ENCODE measurements at places on chromosomes 12 and 14.

DNA sequence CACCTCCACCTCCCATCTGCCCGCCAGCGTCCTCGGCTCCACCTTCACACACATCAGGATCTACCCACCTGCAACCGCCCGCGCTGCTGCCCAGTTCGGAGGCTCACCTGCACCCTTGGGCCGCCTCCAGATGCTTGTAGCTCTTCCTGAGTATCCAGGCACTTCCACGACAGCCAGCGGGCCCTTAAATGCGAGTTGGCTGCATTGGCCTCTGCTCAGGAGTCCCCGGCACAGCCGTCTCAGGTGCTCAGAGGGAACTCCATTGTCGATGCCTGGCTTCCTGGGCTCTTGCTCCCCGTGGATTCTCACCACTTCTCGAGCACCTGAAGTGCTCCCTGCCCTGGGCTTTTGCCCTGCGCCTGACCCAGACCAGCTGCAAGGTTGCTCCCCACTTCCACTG lies 21.9 kb upstream of the CDCA4 start:
- no peak for DNase-seq

DNA sequence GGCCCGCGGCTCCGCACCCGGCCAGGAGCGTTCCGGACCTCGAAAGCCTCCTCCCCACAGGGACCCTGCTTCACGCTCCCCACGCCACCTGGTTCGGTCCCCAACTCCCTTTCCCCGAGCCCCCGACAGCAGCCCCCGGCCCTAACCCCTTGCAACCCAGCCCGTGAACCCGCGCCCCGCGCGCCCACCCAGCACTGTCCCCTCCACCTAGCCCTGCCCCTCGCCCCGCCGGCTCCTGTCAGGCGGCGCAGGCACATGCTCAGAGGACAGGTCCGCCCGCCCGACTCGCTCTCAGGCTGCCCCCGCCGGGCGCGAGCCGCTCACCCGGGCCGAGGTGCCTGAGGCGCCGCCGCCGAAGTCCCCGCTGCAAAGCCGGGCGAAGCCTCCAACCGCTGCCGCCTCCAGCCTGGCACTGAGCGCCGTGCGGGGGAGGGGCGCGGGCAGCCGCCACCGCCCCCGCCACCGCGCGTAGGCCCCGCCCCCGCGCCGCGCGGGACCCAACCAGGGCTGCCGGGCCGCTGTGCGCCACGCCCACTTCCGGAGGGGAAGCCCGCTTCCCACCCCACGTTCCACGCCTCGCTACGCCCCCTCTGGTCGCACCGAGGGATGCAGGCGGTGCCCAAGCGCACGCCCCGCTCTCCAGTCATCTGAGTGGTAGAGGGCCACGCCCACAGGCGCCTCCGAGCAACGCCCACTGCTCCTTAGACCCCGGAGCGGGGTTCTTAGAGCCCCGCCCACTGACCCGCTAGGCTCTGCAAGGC lies at the start of gene CORO1C:
TSS of gene CORO1C (minus strand) at position 414 of the 761 bp plus-strand sequence. CDS start 30,200 bp downstream, outside the sequence.
- peak; percentile 93 for DNase-seq

DNA sequence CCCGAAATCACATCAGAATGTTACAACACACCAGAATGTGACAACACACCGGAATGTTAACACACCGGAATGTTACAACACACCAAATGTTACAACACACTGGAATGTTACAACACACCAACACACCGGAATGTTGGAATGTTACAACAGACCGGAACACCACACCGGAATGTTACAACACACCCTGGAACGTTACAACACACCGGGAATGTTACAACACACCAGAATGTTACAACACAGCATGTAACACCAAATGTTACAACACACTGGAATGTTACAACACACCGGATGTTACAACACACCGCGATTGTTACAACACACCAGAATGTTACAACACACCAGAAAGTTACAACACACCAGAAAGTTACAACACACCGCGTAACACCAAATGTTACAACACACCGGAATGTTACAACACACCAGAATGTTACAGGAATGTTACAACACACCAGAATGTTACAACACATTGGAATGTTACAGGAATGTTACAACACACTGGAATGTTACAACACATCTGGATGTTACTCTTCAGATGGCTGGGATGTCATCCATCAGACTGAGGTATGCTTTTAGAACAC lies 21.1 kb downstream of the CHFR start:
- DNase-seq, result no peak

GRCh38 chr12:11839091-11839641 lies 189.7 kb downstream of the ETV6 start:
- DNase-seq, result no peak

DNA sequence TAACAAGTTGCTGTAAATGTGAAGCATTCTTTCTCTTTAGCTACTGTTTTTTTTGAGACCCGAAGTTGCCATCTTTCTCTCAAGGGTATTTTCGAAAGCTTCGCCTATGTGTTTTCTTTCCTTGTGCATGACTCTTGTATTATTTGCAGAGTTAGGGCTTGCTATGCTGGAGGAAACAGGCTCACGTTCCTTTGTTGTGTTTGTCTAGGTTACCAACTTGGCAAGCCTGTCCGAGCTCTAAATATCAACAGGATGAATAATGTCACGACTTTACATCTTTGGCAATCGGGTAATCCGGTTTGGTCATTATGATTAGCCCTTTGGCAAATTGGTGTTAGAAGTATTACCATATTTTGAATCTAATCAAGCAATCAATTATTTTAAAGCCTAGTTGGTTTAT lies 15.9 kb upstream of the ATP6V0A2 start:
- no peak for DNase-seq

- DNase-seq, result no peak
These were observed 1493.0 kb downstream of the AACS start for GRCh38 chr12:126558219-126558618.

DNA sequence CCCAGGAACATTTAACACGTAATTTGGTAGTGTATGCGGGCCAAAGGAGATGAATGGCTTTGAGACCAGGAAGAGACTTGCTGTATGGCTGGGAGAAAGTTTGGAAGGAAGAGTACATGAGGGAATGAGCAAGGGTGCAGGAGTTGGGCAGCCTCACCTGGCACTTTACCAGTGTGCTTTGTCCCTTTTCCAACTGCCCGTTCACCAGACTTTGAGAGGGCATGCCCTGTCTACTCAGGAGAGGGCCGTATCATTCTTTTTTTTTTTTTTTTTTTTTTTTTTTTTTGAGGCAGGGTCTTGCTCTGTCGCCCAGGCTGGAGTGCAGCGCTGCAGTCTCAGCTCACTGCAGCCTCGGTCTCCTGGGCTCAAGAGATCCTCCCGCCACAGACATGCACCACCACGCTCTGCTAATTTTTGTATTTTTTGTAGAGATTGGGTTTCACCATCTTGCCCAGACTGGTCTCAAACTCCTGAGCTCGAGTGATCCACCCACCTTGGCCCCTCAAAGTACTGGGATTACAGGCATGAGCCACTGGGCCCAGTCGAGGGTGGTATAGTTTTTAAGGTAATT lies 6.5 kb downstream of the DYNC1H1 start:
- DNase-seq, result no peak

DNA sequence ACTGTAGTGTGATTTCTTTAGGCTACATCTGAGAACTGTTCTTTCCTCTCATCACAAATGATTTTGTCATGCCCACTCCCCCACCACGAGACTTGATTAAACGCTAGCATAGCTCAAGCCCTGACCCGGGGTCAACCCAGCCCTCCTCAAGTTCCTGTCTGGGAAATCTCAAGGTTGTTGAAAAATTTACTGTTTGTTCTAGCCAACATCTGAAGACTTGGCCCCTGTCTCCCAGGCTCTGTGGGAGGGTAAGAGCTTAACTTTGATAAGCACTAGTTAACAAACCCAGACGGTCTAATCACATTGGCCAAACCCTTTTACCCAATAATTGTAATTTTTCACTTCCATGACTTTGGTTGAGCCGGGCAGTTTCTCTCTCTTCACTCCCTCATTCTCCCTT lies 86.2 kb upstream of the AMIGO2 start:
- DNase-seq, result no peak

GRCh38 chr12:102602521-102602920 lies 122.2 kb upstream of the IGF1 start:
- DNase-seq, result peak; percentile 1

- DNase-seq, result no peak
These were observed 563.9 kb upstream of the LMO3 start for GRCh38 chr12:17169726-17170471.

DNA sequence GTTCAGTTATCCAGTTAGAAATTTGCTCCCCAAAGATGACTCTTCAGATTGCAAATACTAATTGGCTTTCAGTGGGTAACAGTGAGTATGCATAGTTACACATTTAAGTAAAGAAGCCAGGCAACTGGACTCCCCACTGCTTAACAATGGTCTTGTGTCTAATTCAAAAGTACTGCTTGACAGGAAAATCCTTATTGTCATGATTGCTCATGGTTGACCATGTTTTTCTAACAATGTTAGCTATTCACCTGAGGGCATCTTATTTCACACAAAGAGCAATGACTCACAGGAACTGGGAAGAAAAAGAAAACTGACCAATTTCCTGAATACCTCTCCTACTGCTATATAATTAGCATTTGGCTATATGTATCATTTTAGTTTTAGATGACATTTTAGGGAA lies 33.7 kb upstream of the ALG10B start:
- DNase-seq, result no peak

DNA sequence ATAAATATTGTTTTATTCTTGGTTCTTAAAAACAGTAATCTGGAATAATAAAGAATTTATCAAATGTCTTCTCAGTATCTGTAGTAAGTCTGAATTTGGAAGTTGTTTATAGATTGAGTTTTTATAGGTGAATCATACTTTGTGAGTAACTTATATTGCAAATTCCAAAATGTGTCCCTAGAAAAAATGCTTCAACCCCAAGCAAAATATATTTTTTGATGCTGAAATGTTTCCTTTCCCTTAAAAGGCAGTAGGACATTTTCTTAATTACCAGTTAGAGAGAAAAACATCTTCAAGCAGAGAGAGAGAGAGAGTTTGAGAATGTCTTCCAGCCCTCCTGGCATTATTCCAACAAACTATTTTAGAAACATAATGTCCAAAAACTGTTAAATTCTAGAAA lies 37.9 kb downstream of the PELI2 start:
- no peak for DNase-seq

DNA sequence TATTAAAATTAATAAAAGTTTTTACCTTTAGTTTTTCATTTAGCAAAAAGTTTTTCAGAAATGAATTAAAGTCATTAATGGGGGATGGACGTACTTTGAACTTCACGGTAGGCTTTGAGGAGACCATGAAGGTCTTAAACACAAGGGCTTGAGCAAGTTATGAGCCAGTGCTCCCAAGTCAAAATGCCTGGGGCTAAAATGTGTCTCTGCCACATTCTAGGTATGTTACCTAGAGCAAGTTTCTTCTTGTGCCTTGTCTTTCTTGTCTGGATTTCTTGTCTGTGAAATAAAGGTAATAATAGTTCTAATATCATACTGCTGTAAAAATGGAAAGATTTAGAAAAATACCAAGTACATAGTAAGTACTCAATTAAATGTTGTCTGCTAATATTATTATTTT lies 132.7 kb upstream of the USP15 start:
- DNase-seq, result no peak
